ENCODE measurements at places on chromosomes 12 and 14.
A peak's percentile ranks its signal among the peaks of the same experiment; 100 is the strongest.

- DNase-seq: no peak
These were observed 262.5 kb downstream of the RASSF9 start for GRCh38 chr12:85573635-85574214.

DNA sequence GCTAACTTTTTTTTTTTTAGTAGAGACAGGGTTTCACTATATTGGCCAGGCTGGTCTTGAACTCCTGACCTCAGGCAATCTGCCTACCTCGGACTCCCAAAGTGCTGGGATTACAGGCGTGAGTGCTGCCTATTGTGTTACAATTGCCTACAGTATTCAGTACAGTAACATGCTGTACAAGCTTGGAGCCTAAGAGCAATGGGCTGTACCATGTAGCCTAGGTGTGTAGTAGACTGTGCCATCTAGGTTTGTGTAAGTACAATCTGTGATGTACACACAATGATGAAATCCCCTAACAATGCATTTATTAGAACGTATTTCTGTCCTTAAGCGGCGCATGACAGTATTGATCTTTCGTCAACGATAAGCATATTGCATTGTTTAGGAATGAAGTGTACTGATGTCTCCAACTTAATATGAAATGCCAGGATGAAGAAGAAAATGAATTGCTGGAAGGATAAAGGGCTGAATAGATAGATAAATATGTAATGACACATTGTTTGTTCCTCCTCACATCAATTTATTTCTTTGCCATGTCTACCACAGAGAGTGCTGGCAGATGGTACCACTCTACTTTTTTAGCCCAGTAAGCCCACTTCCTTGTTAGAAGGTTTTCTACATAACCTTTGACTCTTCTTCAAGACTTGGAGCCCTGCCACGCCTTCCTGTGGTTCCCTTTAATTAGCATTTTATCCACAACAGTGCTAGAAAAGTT lies 467.5 kb downstream of the VRK1 start:
- no peak for DNase-seq

DNA sequence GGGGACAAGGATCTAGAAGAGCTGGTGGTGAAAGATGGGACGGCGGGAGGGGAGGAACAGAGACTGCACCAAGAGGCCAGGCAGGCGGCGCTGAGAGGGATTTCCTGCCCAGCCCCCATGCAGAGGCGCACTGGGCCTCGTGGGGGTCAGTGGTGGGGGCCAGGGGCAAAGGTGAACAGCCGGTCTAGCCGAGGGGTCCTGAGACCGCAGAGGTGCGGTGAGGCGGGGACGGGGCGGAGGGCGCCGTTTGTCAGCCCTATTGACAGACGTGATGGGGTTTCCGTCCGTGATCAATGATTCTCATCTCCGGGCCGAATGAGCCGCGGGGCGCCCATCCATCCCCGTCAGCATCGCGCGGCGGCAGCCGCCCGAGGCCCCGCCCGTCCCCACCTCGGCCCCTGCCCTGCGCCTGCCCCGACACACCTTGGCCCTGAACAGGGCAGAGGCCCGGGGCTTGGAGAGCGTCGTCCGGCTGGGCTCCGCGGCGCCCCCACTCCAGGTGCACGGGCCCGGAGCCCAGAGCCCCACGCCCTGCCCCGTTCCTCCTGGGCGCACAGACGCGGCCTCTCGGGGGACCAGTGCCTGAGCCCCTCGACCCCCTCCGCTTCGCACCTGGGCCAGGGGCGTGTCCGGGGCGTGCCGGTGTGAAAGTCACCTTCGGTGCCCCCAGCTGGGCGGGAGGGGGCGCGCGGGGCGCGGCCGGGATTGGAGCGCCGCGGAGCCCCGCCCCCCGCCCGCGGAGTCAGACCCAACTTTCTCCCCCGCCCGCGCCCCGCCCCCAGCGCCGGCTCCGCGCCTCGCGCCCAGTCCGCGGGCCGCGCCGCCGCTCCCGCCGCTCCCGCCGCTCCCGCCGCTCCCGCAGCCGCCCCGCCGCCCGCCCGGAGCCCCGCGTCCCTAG lies at the start of gene NXPH4:
NXPH4 (plus strand) TSS at position 781 of the 898 bp plus-strand sequence. CDS start 176 bp downstream, outside the sequence.
- no peak for DNase-seq

DNA sequence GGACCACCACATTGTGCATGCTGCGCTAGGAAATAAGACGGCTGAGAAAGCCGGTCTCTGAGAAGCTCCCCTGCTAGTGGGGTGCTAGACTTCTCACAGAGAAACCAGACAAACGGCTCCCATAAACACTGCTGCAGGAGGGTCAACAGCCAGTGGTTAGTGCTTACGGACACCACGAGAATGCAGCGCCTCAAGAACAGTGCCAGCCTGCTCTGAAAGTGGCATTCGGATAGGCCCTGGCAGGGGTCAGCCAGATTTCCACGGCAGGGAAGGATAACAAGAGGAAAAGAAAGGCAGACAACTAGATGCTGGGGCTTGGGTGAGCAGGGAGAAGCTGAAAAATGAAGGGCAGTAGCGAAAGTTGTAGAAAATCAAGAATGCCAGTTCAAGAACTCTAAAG lies 26.4 kb downstream of the PPTC7 start:
- DNase-seq: no peak

- no peak for DNase-seq
These were observed 9.6 kb downstream of the TMEM30B start for GRCh38 chr14:61271552-61271951.

GRCh38 chr12:52918351-52918750 lies 13.5 kb upstream of the KRT8 start:
- no peak for DNase-seq

DNA sequence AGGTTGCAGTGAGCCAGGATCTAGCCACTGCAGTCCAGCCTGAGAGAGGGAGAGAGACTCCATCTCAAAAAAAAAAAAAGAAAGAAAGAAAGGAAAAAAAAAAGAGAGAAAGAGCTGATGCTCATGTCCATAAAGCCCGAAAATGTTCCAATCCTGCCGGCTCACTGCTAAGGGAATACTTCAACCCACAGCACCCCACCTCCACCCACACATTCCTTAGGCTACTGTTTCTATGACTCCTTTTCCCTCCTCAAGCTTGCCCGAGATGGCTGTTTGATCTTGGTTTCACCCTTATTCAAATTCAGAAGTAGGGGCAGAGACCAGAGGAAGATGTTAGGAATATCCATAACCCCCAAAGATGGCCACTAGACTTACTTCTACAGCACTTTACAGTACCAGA lies 59.5 kb upstream of the RASSF3 start:
- DNase-seq: no peak

DNA sequence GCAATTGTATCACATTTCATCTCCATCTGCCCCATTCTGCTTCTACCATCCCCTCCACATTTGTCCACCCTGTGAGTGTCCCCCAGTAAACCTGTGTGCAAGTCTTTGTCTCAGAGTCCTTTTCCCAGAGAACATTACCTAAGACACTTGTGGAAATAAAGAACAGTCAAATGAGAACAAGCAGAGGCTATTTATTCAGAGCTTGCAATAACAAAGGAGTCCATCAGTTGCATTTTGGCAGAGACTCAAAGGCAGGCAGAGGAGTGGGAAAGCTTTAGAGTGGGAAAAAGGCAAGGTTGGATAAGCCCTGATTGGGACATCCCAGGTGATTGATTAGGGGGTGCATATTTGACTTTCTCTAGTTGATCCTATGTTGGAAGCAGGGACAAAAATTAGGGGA lies 18.2 kb upstream of the PPFIBP1 start:
- DNase-seq: no peak

- no peak for DNase-seq
These were observed 19.3 kb upstream of the KCNH3 start for GRCh38 chr12:49519574-49519936.

DNA sequence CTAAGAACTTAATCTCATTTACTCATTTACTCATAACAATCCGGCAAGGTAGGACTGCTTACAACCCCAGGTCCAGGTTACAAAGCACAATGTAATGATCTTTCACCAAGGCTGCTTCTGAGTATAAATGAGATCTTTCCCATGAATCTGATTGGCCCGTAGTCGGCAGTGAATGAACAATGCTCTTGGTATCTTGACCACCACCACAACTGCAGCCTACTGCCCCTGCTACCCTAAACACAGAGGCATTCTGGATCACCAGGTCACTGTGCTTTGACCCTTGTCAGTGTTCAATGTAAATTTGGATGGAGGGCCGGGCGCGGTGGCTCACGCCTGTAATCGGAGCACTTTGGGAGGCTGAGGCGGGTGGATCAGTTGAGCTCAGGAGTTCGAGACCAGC lies 15.9 kb downstream of the FAM181A start:
- DNase-seq: no peak

- DNase-seq: no peak
These were observed 7.7 kb downstream of the FAM222A start for GRCh38 chr12:109721276-109721675.

DNA sequence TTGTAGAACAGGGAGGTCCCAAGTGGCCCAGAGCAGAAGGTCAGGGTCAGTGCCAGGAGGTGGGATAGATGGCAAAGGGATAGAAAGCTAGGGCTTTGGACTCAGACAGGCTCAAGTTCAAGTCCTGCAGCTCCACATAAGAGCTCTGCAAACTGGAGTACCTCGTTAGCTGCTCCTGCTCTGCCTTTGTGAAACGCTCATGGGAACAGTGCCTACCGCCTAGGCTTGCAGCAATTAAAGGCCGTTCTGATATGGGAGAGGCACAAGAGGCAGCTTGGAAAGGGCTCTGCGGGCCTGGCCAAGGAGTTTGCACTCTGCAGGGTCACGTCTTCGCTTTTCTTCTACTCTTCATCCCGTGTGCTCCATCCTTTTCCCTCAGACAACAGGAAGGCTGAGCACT lies 54.1 kb downstream of the MAP1LC3B2 start:
- DNase-seq: no peak

GRCh38 chr14:25049093-25049567 lies 817 bp downstream of the STXBP6 start:
- no peak for DNase-seq

GRCh38 chr14:72243309-72244293 lies 311.4 kb downstream of the RGS6 start:
- DNase-seq: no peak

- no peak for DNase-seq
These were observed 177.7 kb upstream of the FRMD6 start for GRCh38 chr14:51473808-51474565.

GRCh38 chr12:94265539-94265938 lies 117.2 kb downstream of the PLXNC1 start:
- DNase-seq: no peak

- DNase-seq: peak; percentile 81
These were observed 140.5 kb downstream of the PRKCH start for GRCh38 chr14:61461808-61462275.

- DNase-seq: no peak
These were observed 2.3 kb upstream of the ANGEL1 start for GRCh38 chr14:76814726-76815645.

GRCh38 chr12:94743174-94743573 lies 92.8 kb upstream of the TMCC3 start:
- no peak for DNase-seq

- DNase-seq: peak; percentile 22
These were observed at the start of gene CIDEB for GRCh38 chr14:24307575-24308341. Gene CIDEB (minus strand): TSS chr14:24307977. CDS start chr14:24307858, 119 bp downstream.

- no peak for DNase-seq
These were observed 109.3 kb downstream of the ITPR2 start for GRCh38 chr12:26723379-26724308.

- DNase-seq: no peak
These were observed 62.4 kb downstream of the GSC start for GRCh38 chr14:94707494-94707893.

GRCh38 chr14:75944607-75945241 lies 37.1 kb downstream of the TGFB3 start:
- no peak for DNase-seq

- DNase-seq: no peak
These were observed 521 bp upstream of the PCED1B start for GRCh38 chr12:47078733-47079467.

GRCh38 chr12:6539314-6539682 lies 5.0 kb downstream of the GAPDH start:
- DNase-seq: no peak

DNA sequence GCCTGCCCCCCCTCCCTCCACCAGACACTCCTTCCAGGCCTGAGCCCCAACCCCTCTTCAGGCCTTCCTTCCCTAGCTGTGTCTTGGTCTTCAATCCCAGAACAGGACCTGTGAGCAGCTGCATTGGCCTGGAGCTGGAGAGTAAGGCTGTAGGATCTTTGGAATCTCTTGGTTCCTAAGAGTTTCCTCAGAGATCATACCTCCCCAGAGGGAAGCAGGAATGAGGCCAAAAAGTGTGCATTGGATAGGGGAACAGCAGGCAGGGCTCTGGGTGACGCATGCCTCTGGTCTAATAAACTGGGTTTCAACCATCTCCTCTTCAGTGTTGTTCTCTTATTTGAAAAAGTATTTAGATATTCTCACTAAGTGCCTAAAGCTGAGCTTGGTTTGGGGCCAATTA lies 1.8 kb upstream of the SMARCD1 start:
- no peak for DNase-seq

GRCh38 chr14:69373104-69373503 lies 25.0 kb downstream of the ERH start:
- peak; percentile 93 for DNase-seq

- DNase-seq: no peak
These were observed 99.7 kb downstream of the ZFP36L1 start for GRCh38 chr14:68692916-68693771.

DNA sequence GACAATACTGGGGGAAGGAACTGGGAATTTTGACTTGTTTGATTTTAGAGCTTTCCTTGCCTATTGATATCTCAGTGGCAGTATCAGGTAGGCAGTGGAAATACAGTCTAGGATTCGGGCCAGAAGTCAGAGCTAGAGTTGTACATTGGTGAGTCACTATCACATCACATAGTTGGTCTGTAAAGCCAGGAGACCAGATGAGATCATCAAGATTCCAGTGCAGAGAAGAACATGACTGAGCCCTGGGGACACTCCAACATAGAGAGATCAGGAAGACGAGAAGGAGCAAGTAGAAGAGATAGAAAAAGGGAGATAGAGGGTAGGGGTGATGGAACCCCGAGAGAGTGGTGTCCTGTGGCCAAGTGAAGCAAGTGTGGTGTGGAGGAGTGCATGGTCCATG lies 46.6 kb upstream of the NR1H4 start:
- DNase-seq: no peak

DNA sequence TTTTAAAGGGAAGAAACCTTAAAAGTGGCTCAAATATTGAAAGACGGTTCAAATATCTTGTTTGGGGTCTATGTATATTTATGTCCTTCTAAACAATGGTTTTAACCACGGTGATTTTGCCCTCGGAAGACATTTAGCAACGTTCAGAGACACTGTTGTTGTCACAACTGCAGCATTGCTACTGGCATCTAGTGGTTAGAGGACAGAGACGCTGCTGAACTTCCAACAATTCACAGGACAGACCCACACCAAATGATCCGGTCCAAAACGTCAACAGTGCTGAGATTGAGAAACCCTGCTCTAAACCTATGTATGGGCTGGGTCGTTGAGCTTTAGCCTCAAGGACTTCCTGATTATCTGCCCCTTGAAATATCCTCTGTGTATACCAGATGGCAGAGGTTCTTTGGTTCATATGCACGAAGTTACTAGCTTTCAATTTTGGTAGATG lies 1.7 kb downstream of the ANGEL1 start:
- DNase-seq: peak; percentile 4
